ENCODE measurements at places on chromosomes 3 and 15.

- no peak for DNase-seq
Measured at GRCh38 chr3:38566215-38566528, 70.0 kb downstream of the EXOG start.

DNA sequence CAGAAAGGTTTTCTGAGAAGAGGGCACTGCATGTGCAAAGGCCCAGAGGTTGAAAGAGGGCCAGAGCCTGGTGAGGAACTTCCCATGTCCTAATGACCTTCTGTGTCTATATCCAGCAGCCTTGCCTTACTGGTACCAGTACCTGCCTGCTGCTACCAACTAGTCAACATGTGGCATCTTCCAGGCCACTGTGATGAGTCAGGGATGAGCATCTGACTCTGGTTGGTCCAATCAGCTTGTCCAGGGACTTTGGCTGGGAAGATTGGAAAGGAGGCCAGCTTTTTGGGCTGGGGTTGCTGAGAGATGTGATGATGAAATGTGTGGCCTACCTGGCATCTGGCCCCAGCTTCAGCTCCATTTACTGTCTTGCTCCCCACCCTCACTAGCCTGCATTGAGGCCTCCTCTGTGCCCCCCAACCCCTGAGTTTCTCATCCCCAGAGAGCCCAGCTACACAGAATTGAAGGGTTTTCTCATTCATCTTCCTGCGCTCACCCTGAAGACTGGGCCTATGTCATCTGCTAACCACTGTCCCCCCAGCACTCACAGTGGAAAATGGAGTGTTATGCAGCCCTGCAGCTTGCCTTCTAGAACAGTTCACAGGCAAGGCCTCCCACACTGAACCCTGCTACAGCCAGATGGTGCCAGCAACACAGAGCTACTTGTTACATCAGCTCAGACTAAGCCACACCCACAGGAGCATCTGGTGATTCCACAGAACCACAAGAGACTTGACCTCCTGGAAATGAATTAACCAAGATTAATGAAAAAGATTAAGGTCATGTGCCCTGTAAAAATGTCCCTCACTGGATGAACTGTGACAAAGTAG, 1.3 kb upstream of the TWF2 start:
- peak; percentile 87 for DNase-seq

DNA sequence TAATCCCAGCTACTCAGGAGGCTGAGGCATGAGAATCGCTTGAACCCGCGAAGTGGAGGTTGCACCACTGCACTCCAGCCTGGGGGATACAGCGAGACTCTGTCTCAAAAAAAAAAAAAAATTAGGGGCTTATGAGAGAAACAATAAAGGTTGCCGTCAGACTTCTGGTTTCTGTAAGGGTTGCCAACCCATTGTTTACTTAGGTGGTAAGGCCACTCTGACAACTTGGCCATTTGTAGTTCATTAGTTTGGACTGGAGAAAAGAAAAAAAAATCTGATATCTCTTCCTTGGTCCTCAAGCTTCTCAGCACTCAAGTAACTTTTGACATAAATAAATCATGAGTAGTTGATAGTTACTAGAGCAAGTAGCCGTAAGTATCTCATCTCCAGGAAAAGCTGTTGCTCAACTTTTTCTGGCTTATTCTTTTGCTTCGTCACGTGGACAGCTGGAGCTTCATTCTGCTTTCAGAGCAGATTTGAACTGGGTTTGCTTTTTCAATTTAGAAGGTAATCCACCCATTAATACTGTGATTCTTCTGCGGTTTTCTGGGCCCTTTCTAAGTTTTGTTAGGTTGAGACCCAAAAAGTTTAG, 9.4 kb downstream of the SNX1 start:
- no peak for DNase-seq

DNA sequence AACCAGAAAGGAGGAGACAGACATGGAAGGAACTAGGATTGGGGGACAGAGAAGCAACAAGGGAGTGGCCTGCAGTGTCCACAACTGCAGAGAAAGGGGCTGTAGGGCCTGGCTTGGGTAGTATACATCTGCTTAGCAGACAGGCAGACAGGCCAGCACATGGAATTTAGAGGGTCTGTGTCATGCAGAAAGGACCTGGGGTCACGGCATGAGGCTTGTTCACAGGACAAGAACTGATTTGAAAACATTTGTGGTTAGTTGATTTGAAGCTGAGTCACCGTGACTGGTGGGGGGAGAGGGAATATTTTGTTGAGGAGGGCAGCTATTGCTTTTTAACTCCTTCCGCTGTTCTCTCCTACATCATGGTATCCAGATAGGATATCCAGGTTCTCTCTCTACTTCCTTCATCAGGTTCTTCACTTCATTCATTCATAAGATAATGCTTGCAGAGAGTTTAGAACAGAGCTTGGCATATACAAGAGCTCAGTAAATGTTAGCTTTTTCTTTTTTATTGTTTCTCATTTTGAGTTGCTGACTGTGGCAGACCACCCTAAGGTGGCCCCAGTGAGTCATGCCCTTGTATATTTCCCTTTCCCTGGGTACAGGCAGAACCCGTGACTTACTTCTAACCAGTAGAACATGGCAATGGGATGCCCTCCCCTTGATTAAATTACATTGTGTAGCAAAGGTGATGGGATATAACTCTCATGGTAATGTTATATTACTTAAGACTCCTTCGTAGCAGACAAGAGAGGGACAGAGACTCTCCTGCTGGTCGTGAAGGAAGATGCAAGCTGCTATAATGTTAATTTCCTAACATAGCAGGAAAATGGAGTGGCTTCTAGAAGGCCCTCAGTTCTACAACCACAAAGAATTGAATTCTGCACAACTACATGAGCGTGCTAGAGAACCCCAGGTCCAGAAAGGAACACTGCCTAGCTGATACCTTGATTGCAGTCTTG, 95.0 kb upstream of the NMNAT3 start:
- DNase-seq: no peak

DNA sequence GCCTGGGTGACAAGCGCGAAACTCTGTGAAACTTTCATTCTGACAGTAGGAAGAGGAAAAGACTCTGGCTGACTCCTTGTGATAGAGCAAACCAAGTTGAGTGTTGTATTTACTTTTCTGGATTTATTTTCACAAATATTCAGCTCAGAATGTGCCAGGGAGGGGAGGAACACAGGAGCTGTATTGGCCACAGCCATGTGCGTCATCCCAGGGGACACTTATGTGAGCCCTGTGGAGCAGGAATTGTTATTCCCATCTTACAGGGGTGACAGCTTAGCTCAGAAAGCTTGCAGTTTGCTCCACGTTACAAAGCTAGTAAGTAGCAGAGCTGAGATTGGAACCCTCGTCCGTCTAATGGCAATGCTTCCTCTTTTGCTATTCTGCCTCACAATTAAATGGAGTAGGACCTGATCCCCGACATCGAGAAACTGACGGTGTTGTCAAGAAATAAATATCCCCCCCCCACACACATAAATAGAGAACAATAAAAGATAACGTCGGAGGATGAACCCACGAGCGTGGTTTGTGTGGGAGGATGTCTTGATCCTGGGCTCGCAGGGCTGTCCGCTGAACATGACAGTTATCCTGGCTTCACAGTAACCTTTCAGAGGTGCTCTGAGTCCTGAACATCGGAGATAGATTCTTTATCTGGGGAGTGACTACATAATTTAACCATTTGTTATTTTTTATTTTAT, 151.6 kb upstream of the CTDSPL start:
- no peak for DNase-seq

- DNase-seq: no peak
Measured at GRCh38 chr3:141746962-141747361, 8.9 kb downstream of the RNF7 start.

DNA sequence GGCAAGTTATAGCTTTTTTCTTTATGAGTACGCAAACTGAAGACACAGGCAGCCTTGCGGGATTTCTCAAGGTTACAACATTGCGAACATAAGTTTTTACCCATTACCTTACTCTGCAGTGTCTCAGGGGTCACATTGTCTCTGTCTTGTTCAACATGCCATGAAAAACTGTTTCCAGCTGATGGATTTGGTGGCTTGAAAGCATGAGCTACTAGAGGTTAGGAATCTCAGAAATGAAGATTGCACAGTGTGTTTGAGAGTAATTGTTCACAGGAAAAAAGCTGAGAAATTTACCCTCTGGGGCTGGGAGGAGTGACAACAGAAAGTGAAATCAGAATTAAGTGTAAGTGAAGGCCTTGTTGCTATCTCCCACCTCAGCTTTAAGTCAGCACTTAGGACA, 568.6 kb downstream of the TAFA4 start:
- no peak for DNase-seq

DNA sequence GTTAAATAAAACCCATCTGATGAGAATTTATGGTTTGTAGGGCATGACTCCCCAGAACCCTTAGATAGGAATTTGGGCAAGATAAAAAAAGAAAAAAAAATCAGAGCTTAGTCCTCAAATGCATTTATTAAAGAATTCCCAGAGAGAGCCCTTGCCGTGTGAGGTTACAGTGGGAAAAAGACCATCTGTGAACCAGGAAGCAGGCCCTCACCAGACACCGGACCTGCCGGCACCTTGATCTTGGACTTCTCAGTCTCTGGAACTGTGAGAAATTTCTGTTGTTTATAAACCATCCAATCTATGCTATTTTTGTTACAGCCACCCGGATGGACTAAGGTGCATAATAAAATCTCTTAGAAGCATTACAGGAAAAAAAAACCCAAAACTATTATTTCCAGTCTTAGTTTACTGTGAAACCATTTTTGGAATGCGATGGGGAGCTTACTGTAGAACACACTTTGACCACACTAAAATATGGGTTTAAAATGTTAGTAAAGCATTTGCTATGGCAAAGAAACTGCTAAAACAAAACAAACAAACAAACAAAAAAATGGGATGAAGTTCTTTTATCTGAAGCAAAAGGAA, 72.2 kb downstream of the LEKR1 start:
- no peak for DNase-seq

GRCh38 chr15:101051291-101052030, 132.3 kb downstream of the LRRK1 start:
- no peak for DNase-seq

GRCh38 chr3:30078736-30079135, 527.7 kb upstream of the TGFBR2 start:
- no peak for DNase-seq

DNA sequence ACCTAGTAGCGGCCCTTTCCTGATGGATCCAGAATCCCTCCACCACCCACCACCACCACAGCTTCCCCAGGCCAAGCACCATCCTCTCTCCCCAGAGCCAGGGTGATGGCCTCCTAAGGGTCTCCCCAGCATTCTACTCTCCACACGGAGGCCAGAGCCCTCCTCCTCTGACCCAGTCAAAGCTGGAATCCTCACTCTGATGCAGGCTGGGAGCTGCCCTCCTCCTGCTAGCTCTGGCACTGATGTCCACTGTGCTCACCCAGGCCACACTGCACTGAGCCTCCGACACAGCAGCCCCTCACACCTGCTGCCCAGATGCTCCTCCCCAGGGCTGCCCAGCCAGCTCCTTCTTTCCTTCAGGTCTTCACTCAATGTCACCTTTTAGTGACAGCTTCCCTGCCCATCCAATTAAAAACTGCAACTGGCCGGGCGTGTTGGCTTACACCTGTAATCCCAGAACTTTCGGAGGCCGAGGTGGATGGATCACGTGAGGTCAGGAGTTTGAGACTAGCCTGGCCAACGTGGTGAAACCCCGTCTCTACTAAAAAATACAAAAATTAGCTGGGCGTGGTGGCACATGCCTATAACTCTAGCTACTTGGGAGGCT, 21.0 kb downstream of the XXYLT1 start:
- no peak for DNase-seq

DNA sequence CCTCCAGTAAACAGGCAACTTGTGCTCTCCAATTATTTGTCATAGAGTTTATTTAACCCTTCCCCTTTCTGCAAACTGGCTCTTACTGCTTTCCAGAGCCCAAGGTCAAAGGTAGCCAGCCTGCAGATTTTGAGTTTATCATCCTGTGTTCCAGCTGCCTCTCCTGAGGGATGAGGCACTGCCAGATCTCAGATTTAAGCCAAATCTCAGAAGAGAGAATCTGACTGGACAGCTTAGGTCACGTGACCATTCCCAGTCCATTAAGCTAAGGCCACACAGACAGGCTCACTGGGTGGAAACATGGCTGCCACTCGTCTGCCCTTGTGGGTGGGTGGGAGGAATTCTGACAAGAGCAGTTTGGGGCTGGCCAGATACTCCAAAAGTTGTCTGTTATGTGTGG, 8.6 kb upstream of the SIAH2 start:
- no peak for DNase-seq

GRCh38 chr3:64174328-64174727, 50.9 kb downstream of the PRICKLE2 start:
- DNase-seq: no peak

DNA sequence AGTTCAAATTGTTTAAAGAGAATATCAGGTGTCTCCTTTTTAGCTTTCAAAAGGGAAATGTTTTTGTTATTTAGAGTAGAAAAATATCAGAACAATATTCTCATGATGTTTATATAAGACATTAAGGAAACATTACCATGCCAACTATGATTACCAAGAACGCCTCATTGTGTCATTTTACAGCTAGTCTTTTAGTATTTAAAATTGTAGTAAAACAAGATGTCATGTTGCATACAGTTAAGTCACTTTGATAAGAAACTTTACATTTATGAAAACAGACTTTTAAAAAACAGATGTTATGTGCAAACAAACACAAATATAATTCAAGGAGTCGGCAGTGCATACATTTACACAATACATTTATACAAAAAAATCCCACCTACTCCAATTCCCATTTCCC, 4.4 kb downstream of the PLSCR4 start:
- DNase-seq: no peak

- DNase-seq: no peak
Measured at GRCh38 chr15:38085931-38086568, 151.6 kb downstream of the TMCO5A start.

DNA sequence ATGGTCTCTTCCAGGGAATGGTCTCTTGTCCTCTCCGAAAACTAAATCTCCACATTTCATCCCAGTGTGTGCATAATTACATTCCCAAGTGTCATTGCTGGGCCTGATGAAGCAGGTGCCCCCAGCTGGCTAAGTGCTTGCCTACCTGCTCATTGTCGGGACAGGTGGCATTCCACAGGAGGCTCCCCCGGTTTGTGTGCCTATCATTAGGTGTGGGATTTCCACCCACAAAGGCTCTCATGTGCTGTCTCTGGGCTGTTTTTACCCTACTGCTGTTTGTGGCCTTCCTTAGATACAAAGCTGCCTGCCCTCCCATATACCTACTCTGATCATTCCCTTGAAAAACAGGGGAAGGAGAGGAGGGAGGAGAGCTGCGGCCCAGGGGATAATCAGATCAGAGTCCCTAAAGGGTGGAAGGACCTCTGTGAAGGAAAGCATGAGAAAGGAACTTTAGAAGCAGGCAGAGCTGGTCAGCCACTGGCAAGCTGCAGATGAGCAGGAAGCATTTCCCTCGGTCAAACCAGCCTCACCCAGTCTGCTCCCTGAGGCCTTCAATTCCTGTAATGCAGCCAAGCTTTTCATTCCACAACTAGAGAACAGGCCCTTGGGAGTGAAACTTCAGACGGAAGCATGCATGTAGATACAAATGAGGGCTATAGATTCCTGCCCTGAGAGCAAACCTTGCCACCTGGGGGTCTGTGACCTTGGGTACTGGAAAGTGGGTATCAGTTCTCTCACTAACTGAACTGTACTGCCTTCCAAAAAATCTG, 60.7 kb upstream of the HEG1 start:
- DNase-seq: no peak

GRCh38 chr15:98952381-98952803, 55.2 kb downstream of the PGPEP1L start:
- peak; percentile 37 for DNase-seq

- no peak for DNase-seq
Measured at GRCh38 chr3:100503448-100503847, 11.0 kb downstream of the TMEM45A start.
